ENCODE measurements at places on chromosomes 16 and 17. TPM values are rescaled to one million over a fixed set of nuclear protein-coding genes. Genes with fewer than 3 reads are reported as not detected.

Gene UNC119
- 54.5 TPM for total RNA-seq

Gene CMTM2
- total RNA-seq, result 0.45 TPM

Gene KRT14
- total RNA-seq, result not detected

Gene TBC1D3E
- total RNA-seq, result not detected

Gene RNF43
- total RNA-seq, result 0.07 TPM

Gene ABCC6
- not detected for total RNA-seq
